Progenitor cell of endocrine pancreas (in vitro differentiated cells): ENCODE measurements at places on chromosomes 1 and 21.
A peak's percentile ranks its signal among the peaks of the same experiment; 100 is the strongest.

DNA sequence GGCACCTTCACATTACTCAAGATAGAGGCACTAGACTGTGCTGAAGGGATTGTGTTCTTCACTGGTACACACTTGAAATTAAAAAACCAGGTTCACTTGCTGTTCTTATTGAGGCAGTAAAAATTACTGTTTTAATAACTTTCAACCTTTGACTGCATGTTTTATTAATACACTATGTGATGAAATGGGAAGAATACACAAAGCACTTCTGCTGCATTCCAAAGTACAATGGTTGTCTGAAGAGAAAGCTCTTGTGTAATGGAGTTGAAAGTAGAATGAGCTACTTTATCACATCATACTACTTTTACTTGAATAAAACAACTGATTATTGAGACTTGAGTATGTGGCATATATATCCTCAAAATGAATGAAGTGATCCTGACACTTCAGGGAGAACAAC, 49.7 kb downstream of the LRRC8C start:
- H3K4me3 ChIP-seq, result no peak overlapping the region
- H3K27ac ChIP-seq, result no peak overlapping the region
- no peak for DNase-seq
- H3K36me3 ChIP-seq, result peaks cover 6% of the 10 kb centered on the region

DNA sequence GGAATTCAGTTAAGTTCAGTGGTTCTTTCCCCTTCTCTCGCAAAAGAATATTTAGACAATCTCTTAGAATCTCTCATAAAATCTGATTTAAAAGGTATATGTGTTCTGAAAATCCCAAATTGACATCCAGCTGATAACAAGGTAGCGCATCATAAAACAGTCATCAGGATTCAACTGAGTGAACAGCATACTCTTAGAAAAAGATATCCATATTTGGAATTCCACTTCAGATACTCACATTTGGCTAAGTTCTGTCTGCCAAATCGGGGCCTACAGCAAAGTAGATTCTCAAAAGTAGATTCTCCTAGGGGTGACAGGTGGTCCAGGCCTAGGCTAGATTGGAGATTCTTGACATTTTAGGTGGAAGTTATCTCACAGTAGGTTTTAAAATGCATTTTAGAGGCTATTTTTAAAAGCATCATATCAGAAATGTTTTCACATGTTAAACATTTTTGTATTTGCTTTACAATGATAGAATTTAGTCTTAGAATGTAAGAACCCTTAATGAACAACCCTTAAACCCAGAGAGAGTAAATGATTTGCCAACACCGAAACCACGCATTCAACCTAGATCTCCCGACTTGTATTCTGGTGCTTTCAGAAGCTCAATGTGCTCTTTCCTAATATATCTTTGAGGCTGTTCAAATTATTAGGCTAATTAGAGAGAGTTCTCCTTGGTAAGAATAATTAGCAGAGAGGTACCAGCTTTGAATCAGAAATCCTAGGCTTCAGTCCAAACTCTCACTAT, 318.9 kb downstream of the LMO4 start:
- no peaks in the 10 kb centered on the region for H3K36me3 ChIP-seq
- DNase-seq, result no peak
- no peaks in the 10 kb centered on the region for H3K27me3 ChIP-seq
- H3K4me3 ChIP-seq, result no peak overlapping the region

DNA sequence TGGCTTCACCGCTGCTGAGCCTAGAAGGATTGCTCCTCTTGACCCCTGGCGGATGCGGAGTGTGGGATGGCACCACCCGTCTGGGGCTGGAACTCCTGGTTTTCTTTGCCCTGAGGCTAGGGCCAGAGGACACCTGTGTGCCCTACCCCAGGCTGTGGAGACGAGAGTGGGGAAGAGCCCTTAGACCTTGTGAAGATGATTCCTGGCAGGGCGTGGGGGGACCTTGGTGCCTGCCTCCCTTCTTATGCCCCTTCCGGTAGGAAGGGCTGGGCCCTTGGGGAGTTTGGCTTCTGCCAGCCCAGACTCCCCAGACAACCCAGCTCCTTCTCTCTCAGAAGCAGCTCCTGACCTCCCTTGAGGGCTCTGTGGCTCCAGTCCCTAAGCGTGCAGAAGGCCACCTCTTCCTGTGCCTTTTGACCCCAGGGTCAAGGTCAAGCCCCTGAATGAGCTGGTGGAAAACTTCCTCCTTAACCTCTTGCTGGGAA, 891 bp downstream of the RPS6KA1 start:
- H3K4me1 ChIP-seq, result peaks cover 15% of the 10 kb centered on the region
- peak overlapping the region; percentile 84 for H3K27ac ChIP-seq
- no peaks in the 10 kb centered on the region for H3K36me3 ChIP-seq

GRCh38 chr1:66980745-66981367, 56.1 kb downstream of the MIER1 start:
- H3K4me3 ChIP-seq, result no peak overlapping the region
- no peak for DNase-seq
- H3K27ac ChIP-seq, result no peak overlapping the region

GRCh38 chr21:42760361-42760950, 107.0 kb downstream of the PDE9A start:
- DNase-seq, result no peak
- H3K27ac ChIP-seq, result peak overlapping the region; percentile 78
- H3K36me3 ChIP-seq, result peaks cover 22% of the 10 kb centered on the region

DNA sequence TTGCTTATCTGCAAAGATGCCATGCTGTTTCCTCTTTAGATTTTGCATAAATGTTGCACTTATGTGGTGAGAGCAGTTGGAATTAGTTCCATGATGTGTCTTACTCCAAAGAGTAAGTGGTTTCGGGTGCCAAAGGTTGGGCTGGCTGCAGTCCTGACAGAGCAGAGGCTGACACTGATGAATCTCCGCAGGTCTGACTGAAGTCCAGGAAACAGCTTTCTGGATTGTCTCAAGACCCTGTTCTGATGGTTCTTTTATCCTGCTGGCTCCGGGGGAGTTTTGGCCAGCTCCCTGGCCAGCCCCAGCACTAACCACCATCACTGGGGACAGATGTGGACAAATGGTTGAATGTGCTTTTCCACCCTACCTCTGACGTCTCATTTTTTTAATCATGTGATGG, 207.2 kb upstream of the KIAA0040 start:
- H3K36me3 ChIP-seq, result no peaks in the 10 kb centered on the region
- peaks cover 3% of the 10 kb centered on the region for H3K27me3 ChIP-seq
- H3K27ac ChIP-seq, result no peak overlapping the region
- H3K4me1 ChIP-seq, result no peaks in the 10 kb centered on the region
